ENCODE measurements at places on chromosomes 16 and 17. TPM values are rescaled to one million over a fixed set of nuclear protein-coding genes. Genes with fewer than 3 reads are reported as not detected.

GRCh38 chr17:79039171-79039570, 15.2 kb downstream of the C1QTNF1 start:
- no peak for DNase-seq

GRCh38 chr17:55487695-55488432, 23.4 kb downstream of the SMIM36 start:
- DNase-seq, result no peak

GRCh38 chr16:11225677-11226549, 30.1 kb downstream of the SOCS1 start:
- no peak for DNase-seq

VMO1 gene
- total RNA-seq, result not detected

PIRT gene
- not detected for total RNA-seq

Data from HT1080 (cell line).